ENCODE measurements at places on chromosomes 1 and 21. TPM values are rescaled to one million over a fixed set of nuclear protein-coding genes. Genes with fewer than 3 reads are reported as not detected.

LEFTY1 gene
- 0.50 TPM for total RNA-seq

AADACL4 gene
- not detected for total RNA-seq

OR2T10 gene
- not detected for total RNA-seq

NBPF4 gene
- 0.12 TPM for total RNA-seq

NFASC gene
- total RNA-seq: 1.9 TPM

Measured in A549 treated with ZK216348 at 1 μM for 4 hours (cell line).